Central memory CD8-positive, alpha-beta T cell (primary cell): ENCODE measurements at places on chromosomes 3 and 15.

DNA sequence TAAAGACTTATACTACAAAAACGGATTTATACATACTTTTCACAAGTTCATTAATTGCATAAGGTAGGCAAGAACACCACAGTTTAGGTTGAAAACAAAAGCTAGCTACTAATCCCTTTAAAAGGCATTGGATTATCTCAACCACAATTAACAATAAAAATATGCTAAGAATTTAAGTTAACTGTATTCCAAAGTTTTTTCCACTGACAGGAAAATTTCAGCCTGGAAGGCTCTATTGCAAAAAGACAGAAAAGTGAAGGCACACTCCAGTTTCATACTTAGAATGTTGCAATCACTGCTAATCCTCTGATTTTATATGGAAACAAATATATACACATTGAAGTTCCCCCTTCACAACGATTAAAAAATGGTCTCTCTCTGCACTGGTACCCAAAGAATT is 71.5 kb downstream of the TJP1 start:
- no peak for DNase-seq

DNA sequence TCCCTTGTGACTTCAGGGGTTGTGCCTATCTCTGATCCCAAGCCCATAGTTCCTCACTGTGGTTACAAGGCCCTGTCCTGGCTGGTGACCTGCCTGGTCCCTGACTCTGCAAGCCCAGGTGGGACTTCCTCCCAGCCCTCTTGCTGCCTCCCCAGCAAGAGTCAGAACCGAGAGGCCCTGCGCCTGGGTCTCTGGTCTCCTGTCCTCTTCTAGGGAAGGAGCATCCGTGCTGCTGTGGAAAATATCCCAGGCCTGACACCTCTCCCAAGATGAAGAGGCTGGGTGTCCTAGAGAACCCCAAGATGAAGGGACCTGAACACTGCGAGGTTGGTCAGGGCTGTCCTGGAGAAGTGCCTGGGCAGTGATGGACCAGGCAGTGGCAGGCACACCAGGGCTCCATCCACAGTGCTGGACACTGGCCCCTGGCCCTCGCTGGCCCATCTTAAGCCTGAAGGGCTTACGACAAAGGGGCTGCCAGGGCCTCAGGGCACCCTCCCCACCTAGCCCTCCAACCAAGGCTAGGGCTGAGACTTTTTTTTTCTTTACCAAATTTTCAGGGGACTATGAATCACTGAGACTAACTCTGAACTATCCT is 32.7 kb downstream of the PTH1R start:
- DNase-seq: no peak

DNA sequence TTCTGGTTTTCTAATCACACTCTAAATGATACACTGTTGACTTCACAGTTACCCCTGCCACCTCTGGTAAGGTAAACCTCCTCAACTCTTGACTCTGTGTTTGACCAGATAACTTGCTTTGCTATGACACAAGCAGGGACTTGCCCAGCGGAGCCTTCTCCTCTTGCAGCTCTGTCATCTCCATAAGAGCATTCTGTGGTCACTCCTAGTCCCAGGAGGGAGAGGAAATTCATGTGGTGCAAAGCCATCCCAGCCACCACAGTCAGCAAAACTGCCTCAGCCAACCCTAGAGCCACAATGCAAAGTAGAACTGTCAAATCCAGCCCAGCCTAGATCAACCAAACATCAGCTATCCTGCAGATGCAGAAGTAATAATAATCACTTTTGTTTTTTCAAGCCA is 144.7 kb upstream of the GADL1 start:
- no peak for DNase-seq

- DNase-seq: no peak
Observed at GRCh38 chr3:159861369-159861987, 127.2 kb upstream of the IL12A start.

- no peak for DNase-seq
Observed at GRCh38 chr3:66498687-66499621, 1.9 kb downstream of the LRIG1 start.

DNA sequence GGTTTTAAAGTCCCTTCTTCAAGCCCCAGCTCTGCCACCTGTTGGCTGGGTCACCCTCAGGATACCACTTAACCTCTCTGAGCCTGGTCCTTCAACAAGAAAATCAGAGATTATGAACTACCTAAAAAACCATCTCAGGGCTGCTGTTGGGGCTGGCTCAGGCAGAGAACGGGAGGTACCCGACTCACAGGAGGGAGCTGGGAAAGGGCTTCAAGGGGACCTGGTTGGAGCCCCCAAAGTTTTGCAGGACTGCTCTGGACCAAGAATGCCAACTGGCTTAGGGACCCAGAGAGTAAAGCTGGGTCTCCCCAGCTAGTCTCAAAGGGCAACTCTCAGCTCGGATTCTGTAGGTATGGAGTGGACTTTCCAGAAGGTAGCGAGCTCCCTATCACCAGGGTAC is 41.5 kb downstream of the WNT7A start:
- DNase-seq: no peak

- no peak for DNase-seq
Observed at GRCh38 chr3:14869917-14870782, 51.4 kb downstream of the FGD5 start.

- DNase-seq: no peak
Observed at GRCh38 chr3:43144761-43145490, 39.0 kb upstream of the POMGNT2 start.

DNA sequence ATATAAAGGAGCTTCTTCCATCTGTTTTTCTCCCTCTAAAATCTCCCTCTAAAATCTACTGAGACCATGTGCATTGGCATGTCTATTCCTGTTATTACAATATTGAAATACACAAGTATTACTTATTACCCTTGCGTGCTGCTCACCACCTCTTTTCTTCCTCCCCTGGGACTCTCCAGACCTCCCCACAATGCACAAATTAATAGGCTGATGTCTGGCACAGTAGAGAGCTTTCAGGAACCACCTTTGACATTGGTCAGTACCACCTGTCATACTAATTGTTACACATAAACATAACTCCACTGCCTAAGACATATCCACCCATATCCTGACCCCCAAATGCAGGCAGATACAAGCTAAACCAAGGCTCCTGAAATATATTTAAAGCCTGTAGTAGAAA is 722.6 kb downstream of the FHIT start:
- DNase-seq: no peak

DNA sequence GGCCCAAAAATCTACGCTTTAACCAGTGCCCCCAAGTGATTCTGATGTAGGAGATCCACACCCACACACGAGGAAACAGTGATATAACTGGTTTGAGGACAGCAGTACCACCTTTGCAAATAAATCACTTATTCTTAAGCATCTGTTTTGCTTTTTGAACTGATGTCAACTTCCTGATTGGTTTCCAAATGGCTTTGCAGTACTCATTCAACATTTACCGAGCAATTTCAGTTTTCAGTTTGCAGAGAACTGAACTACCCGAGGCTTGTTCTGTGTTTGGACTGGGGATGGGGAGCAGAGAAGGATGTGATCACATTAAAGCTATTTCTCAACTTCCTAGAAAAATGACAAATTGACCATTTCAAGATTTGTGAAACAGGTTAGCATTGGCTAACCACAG is 1.1 kb upstream of the GYG1 start:
- DNase-seq: no peak

- no peak for DNase-seq
Observed at GRCh38 chr3:64859625-64860535, 172.1 kb upstream of the ADAMTS9 start.

- no peak for DNase-seq
Observed at GRCh38 chr15:90761629-90762028, 44.5 kb downstream of the BLM start.

DNA sequence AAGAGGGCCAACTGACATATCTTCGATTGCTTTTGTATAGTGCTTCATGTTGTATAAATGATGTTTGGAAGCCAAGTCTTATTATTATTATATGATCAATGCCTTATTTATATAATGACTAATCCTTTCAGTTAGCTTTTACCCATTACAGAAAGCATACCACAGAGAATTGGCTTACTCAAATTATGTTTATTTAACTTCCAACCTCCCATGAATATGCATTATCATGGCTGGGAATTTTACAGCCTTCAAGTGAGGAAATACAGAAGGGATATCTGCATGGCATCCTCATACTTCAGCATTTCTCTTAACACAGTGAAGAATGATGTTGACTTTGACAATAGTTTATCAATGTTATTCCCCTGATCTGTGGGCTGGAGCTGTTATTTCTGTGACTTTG is 225.9 kb upstream of the GAP43 start:
- no peak for DNase-seq
